ENCODE measurements at places on chromosomes 5 and 9.
A peak's percentile ranks its signal among the peaks of the same experiment; 100 is the strongest.

- DNase-seq, result peak; percentile 8
Observed at GRCh38 chr5:146825033-146825432, 53.5 kb downstream of the PPP2R2B start.

GRCh38 chr9:128099932-128100491 is 27.5 kb downstream of the PTGES2 start:
- no peak for DNase-seq

GRCh38 chr5:172095368-172096206 is 89.1 kb upstream of the FBXW11 start:
- no peak for DNase-seq

- DNase-seq, result no peak
Observed at GRCh38 chr5:9042241-9042640, 503.6 kb downstream of the SEMA5A start.

DNA sequence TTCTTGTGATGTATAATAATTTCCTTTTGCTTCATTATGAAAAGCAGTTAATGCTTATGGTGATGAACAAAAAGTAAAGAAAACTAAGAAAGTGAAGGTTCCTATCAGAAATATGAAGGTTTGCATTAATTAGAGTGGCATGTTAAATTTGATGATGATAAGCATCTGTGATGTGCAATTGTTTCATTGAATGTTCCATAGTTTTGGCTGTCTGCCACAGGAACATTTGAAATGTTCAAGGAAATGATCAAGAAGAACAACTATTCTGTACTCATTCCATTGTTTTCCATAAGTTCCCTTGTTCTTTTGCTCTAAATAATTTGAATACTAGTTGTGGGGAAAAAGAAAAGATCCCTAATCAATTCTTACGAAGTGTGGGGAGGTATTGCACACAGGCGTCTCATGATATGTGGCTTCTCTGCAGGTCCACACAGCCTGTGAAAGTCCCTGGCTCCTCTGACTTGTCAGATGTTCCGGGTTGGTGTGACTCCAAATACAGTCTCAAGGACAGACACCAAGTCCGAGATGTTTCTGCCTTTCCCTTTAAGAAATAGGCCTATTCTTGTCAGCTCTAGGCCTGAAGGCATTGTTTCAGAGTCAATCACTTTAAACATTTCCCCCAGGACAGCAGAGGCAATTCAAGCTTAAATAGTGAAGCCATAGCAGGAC is 152.6 kb upstream of the MAST4 start:
- no peak for DNase-seq

DNA sequence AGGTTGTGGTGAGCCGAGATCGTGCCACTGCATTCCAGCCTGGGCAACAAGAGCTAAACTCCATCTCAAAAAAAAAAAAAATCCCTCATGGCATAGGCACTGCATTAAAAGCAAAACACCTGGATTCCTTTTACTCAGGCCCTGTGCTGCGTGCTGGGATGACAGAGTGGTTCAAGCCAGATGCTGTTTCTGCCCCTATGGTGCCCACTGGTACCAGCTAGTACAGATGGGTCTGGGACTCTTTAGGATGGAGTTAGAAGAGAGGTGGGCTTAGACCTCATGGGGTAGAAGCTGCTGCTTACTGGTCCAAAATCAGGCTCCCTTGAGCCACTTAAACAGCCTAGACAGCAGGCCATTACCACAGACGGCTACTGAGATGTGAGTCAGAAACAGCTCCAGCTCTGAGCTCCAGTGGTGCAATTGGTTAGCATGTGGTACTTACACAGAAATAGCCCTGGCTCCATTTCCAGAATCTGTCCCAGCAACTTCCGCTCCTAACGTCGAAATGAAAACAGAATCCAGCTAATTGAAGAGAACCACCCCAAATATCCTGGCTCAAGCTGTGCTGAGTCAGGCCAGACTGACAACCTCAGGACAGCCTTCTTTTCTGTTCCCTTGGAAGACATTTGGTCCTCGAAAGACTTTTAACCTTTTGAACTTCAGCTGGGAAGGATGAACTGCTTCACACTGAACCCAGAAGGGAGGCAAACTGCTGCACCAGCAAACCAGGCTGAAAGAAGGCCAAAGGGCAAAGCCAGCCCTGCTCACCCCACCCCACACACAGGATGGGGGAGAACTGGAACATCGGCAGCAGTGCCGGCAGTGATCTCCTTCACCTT is 15.5 kb downstream of the C5orf15 start:
- DNase-seq, result no peak

- DNase-seq, result no peak
Observed at GRCh38 chr9:37796232-37796631, 4.4 kb upstream of the DCAF10 start.

DNA sequence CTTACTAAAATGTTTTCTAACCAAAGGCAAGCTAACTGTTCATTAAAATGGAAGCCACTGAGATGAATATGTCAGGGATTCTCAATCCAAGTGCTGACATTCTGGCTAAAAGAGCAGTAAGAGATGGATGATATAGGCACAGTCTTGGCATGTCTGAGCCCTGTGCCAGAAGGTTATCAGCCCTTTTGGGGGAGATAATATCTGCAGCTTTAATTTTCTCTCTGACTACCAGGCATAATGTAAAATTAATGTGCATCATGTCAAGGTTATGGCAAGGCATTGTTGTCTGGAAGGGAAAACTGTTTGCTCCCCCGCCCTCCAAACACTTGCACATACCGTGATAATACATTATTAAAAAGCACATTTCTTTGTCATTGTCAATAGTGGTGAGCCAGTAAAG is 609.8 kb downstream of the ZNF608 start:
- DNase-seq, result no peak

- DNase-seq, result no peak
Observed at GRCh38 chr5:118144540-118144939, 843.8 kb downstream of the DTWD2 start.

- peak; percentile 13 for DNase-seq
Observed at GRCh38 chr5:97004423-97005060, 68.7 kb downstream of the LNPEP start.

- no peak for DNase-seq
Observed at GRCh38 chr9:74595286-74595685, 98.2 kb downstream of the RORB start.

DNA sequence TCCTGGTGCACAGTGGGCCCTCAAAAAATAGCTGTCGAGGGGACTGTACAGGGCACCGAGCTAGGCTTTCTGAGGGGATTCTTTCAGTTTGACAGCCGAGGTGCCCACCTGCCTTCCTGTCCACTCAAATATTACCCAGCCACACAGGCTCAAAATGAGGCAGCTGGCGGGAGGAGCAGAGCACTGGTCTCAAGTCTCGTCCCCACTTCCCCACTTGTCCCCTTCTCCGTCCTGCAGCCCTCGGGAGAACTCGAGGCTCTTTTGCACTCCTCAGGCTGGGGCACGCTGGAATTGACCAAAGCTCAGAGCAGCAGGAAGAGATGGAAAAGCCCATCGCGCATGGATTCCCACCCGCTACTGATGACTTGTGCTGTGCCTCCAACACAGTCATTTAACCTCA is 185.2 kb downstream of the HSPA4 start:
- no peak for DNase-seq

DNA sequence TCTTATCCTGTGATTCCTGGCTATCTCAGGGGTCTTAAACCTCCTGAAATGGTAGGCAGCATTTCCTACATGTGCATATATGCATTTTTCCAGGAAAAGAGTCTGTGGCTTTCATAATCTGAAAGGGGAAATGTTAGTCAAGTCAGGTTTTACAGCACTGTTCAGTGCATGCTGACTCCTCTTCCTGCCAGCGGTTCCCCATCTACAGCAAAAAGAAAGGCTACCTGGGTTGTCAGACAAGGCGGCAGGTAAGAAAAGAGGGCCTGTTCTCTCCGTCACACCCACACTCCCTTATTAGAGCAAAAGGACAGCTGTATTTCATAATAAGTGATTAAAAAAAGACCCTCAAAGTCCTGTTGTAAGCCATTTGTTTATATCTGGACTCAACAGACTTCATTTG is 4.3 kb upstream of the SPATA6L start:
- DNase-seq, result no peak

- no peak for DNase-seq
Observed at GRCh38 chr9:73079326-73079725, 72.3 kb upstream of the ANXA1 start.

GRCh38 chr5:66440202-66440680 is 156.0 kb upstream of the MAST4 start:
- DNase-seq, result peak; percentile 34

DNA sequence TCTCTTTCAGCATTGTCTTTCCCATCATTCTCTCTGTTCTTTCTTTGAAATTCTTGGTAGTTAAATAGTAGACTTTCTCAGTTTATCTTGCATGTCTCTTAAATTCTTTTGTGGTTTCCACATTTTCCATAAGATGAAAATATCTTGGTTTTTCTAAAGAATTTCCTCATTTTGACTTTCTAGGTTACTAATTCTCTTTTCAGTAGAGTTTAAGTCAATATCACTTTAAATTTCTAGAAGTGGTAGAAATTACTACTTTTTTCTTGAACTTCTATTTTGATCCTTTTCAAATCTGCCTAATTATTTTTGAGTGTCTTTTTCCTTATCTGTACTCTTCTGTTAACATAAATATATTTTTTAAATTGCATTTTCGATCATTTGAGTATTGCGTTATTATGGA is 23.6 kb upstream of the LRRTM2 start:
- no peak for DNase-seq

- DNase-seq, result no peak
Observed at GRCh38 chr9:17928768-17929167, 349.9 kb downstream of the SH3GL2 start.

GRCh38 chr9:93287189-93287552 is 103.2 kb downstream of the WNK2 start:
- DNase-seq, result no peak

All from activated CD4-positive, alpha-beta T cell treated with anti-CD3 and anti-CD28 coated beads, Interleukin-2, amount 50 U/mL, for 48 hours (primary cell).